ENCODE measurements at places on chromosomes 5 and 9. TPM values are rescaled to one million over a fixed set of nuclear protein-coding genes. Genes with fewer than 3 reads are reported as not detected.

Gene TPPP
- total RNA-seq, result 7.5 TPM

Gene ROR2
- 16.7 TPM for total RNA-seq

Gene UNC13B
- total RNA-seq, result 49.5 TPM

Gene PCDHB8
- 1.7 TPM for total RNA-seq

- DNase-seq, result no peak
These were observed 552.8 kb downstream of the SEMA5A start for GRCh38 chr5:8993031-8993430.

Gene PCDHB3
- total RNA-seq, result 1.1 TPM

DNA sequence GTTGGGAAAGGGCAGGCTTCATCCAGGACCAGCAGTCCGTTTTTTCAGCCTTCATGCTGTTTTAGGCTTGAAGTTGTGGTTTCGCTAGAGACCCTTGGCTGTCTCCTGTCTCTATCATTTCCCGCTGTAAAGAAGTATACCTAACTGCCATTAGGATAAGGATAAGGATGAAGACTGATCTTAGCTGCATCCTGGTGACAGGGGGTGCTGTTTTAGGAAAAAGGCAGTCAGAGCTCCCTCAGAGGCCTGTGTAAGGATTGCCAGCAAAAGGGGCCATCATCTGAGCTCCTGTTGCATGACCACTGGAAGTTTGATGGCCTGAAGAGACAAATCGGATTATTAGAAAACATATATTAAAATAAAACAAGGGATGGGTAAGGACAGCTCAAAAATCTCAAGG, 64.8 kb upstream of the FGF10 start:
- DNase-seq, result no peak

DNA sequence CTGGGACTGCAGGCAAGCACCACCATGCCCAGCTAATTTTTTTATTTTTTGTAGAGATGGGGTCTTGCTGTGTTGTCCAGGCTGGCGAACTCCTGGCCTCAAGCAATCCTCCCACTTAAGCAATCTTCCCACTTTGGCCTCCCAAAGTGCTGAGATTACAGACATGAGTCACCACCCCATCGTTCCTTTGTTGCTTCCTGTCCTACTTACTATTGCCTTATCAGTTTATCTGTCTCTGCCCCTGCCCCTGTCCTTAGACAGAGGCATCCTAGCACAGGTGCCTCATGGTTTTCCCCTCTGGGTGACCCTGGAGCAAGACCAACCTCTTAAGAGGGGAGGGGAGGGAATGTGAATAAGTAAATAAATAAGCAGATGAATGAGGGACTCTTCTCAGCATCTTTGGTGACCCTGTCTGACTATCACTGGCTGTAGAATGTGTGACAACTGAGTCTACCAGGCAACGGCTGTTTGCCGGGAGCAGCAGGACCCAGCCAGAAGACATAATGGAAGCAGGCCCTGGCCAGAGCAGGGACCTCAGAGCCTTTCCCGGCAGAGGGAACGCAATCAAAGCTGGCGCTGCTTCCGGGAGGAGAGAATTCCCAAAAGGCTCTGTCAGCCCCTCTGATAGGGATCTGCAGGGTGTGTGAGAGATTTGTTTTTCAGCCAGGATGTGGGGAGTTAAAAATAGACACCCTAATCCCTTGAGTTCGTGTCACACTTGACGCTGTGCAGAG, 43.8 kb upstream of the DAB2IP start:
- peak; percentile 63 for DNase-seq

Gene PCDHB11
- total RNA-seq, result 2.1 TPM

GRCh38 chr5:67020096-67020615, 176.4 kb downstream of the CD180 start:
- DNase-seq, result no peak

GRCh38 chr5:123776761-123777160, 264.8 kb downstream of the CSNK1G3 start:
- no peak for DNase-seq

Gene LCN15
- total RNA-seq, result not detected

DNA sequence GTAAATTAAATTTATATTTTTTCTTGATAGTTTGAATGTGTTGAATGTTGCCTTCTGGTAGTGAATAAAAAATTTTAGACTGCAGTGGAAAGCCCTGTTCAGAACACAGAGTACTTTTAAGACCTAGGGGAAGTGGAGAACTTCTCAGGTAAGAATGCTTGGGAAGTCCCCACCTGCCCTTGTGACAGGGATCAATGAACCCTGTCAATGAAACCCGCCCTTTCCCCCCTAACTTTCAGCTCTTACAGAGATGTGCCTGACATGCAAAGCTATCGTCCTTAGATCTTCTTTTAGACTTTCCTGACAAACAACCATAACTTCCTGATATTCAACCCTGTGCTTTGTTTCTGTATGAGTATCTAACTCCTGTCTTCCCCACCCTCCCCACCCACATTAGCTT, 562.7 kb downstream of the TLE4 start:
- no peak for DNase-seq

GRCh38 chr9:37424686-37425297, 2.3 kb downstream of the GRHPR start:
- no peak for DNase-seq

- no peak for DNase-seq
These were observed 159.5 kb upstream of the SLC28A3 start for GRCh38 chr9:84499969-84500582.

Gene LECT2
- not detected for total RNA-seq

Gene CDX1
- not detected for total RNA-seq

- no peak for DNase-seq
These were observed 7.2 kb downstream of the RACK1 start for GRCh38 chr5:181236471-181236870.

- DNase-seq, result no peak
These were observed 16.7 kb downstream of the PIK3R1 start for GRCh38 chr5:68232277-68232676.

DNA sequence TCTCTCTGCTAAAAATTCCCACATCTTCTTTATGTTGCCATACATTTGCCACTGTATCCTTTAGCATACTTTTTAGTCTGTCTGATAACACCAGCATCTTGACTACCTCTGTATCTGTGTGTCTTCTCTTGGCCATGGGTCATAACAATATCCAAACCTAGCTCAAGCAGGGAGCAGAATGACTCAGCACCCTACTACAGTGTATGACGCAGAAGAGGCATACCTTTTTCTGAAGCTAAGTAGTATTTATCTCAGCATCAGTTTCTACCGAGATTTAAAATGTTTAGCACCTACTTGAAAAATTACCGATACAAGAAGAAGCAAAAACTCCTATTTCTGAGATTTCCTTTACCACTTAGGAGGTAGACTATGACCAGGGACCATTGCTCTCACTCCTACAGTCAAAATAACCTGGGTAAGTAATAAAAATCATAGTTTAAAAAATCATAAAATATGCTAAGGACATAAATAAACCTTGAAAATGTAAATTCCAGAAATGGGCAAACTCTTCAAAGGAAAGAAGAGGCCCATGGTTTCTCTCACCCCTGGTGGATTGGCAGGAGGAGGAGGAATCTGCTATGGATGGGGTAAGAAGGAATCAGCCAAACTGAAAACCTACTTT, 286.5 kb downstream of the MAST4 start:
- no peak for DNase-seq

DNA sequence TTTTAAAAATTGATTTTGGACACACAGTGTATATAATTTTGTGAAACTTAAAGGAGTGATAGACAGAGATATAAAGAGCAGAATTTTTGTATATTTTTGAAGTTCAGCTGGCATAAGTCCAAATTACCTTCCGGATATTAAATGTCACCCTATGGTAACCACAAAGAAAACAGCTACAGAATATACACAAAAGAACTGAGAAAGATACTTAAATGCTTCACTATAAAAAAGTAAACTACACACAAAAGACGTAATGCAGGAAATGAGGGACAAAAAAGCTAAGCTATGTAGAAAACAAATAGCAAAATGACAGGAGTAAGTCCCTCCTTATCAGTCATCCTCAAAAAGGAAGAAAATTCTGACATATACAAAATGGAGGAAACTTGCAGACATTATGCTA, 29.4 kb downstream of the HACD4 start:
- no peak for DNase-seq

DNA sequence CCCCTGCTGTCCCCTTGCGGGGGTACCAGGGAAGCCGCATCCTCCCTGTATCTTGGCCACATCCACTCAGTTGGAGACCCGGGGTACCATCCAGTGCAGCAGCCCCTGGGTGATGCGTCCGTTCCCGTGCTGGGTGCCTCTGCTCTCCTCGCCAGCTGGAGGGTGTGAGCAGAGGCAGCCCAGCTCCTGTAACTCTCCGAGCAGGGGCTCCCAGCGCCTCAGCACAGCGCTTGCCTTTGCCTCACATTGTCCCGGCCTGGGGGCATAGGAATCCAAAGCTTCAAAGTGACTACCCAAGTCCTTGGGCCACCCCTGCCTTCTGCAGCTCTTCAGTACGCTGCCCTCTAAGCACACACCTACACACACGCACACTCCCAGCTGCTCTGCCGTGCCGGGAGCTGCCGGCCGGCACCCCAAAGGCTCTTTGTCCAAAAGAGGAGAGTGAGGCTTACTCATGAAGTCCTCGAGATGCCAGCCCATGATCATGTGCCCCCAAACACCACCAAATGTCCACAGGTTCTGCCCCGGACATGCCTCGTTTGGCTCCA, 733 bp downstream of the ANGPTL2 start:
- no peak for DNase-seq

- no peak for DNase-seq
These were observed 96.5 kb upstream of the PHYKPL start for GRCh38 chr5:178328826-178329730.

Gene NEURL1B
- 35.0 TPM for total RNA-seq

Gene NAA35
- 30.3 TPM for total RNA-seq

Gene PCAT7
- total RNA-seq, result 0.94 TPM

Gene GDF9
- 0.73 TPM for total RNA-seq

DNA sequence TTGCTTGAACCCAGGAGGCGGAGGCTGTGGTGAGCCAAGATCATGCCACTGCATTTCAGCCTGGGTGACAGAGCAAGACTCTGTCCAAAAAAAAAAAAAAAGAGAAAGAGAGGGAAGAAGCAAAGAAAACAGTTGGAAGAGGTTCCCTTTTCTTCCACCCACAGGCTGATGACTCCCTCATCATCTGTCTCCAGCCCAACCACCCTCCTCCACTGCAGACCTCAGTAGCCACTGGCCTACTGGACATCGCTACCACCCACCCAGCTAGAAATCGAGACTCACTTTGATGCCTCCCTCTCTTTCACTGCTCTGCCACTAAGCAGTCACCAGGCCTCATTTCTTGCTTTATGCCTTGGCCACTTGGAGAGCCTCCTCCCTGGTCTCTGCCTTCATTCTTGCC, 71.2 kb downstream of the NIPSNAP3B start:
- DNase-seq, result no peak

DNA sequence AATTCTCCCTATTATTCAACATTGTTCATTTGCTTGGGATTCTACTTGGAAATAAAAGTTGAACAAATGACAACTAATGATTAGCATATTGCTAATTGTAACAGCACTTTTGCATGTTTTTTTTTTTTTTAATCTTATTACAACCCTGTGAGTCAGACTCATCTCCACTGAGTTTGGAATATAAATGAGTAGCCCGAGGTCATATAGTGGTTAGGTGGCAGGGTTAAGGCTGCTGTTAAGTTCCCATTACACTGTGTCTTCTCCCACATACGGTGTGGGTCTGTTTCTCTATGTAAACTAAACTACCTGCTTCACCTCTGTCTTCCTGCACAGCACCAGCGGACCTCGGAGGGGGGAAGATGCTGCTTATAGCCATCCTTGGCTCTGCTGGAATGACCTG, 92.4 kb downstream of the EQTN start:
- no peak for DNase-seq

Gene ANKRD18A
- 16.6 TPM for total RNA-seq

DNA sequence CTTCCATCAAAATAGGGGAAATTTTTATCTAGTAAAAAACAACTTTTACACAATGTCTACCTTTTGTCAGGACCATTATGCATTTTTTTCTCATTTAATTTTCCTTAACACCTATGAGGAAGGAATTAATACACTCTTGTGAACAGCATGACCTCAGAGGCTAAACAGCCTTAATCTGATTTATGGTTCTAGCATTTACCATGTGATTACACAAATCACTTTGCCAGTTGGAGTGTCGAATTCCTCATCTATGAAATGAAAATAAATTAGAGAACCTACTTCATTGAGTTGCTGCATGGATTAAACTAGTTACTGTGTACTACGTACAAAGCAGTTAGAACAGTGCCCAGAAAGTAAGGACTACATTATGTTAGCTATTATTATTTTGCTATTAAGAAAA, 187.7 kb upstream of the MPDZ start:
- DNase-seq, result no peak

GRCh38 chr9:127498298-127498697, 47.0 kb downstream of the LRSAM1 start:
- DNase-seq, result peak; percentile 68

Gene FGF1
- not detected for total RNA-seq

Gene SLC24A2
- 0.05 TPM for total RNA-seq

GRCh38 chr5:135739383-135739981, 95.0 kb upstream of the SLC25A48 start:
- DNase-seq, result peak; percentile 19

DNA sequence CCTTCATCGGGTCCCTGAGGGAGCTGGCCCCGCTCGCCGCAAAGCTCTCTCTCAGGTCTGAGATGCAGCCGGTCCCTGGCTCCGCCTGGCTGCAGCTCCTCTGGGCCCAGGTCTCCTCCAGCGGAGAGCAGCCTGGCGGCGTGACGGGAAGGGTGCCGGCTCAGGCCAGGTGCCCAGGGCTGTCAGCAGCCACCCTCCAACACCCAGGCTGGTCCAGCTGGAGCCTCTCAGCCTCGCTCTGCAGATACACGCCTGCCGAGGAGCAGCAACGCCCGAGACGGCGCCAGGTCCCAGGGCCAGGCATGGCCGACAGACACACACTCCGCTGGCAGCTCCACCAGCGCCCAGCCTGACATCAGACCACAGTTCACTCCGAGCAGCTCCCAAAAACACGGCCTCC, 25.6 kb downstream of the FAM163B start:
- DNase-seq, result no peak

Gene RRAGA
- 90.4 TPM for total RNA-seq

- no peak for DNase-seq
These were observed 2277.6 kb downstream of the MAT2B start for GRCh38 chr5:165783024-165783423.

DNA sequence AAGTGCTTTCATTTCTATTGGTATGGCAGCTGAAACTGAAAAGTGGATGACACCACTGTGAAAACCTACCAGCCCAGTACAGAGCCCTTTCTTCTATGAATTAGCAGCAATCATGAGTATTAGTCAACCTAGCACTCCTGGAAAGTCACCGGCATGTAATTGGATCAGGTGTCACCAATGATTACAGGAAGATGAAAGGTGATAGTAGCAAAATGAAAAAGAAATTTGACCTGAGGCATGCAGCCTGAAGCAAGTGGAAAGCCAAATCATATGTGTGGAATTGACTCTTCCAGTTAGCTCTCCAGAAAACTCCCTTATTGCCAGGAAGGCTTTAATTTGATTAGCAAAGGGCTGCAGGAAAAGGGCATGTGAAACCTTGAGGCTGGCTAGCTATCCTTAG, 81.2 kb upstream of the NAA35 start:
- DNase-seq, result no peak

Gene NR2F1-AS1
- total RNA-seq, result 18.8 TPM

GRCh38 chr5:88686726-88687125, 196.3 kb downstream of the MEF2C start:
- DNase-seq, result no peak

- no peak for DNase-seq
These were observed 1.1 kb upstream of the SNX24 start for GRCh38 chr5:122844136-122844909.

GRCh38 chr5:142769251-142769792, 855 bp upstream of the ARHGAP26 start:
- no peak for DNase-seq

- DNase-seq, result no peak
These were observed 5.9 kb downstream of the CYFIP2 start for GRCh38 chr5:157271740-157272271.

Gene GDNF
- not detected for total RNA-seq
